Natural killer cell (primary cell): ENCODE measurements at places on chromosomes 13 and 19.
A peak's percentile ranks its signal among the peaks of the same experiment; 100 is the strongest.

DNA sequence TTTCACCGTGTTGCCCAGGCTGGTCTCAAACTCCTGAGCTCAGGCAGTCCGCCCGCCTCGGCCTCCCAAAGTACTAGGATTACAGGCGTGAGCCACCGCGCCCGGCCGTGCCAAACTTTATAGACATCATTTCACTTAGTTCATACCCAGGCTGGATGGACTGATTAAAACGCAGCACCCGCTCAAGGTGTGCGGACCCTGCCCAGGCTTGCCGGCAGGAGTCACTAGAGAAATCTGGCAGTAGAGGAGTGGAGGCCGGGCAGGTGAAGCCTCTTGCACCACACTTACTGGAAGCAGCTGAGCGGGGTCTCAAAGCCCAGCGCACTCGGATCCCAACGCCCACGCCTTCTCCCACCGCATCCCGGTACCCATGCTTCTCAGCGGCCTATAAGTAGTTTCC lies 11.4 kb downstream of the PTGIR start:
- DNase-seq: no peak

- no peak for DNase-seq
Measured at GRCh38 chr19:5137571-5138124, 168.7 kb downstream of the KDM4B start.

- peak; percentile 72 for DNase-seq
Measured at GRCh38 chr13:51821606-51822005, 17.6 kb upstream of the DHRS12 start.

DNA sequence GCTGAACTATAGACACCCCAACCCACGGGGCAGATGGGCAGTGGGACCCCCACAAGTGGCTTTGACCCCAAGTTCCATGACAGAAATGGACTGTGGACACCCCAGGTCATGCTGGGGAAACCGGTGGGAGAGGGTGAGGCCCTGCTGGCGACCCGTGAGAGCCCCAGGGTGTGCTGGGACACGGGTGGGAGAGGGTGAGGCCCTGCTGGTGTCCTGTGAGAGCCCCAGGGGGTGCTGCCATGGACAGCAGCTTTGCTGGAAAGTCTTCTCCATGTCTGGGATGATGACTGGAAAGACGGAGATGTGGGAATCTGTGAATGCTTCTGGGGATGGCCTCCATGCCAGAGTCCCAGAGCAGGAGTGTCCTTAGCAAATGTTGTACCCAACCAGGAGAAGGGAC lies 148.4 kb downstream of the URI1 start:
- no peak for DNase-seq

DNA sequence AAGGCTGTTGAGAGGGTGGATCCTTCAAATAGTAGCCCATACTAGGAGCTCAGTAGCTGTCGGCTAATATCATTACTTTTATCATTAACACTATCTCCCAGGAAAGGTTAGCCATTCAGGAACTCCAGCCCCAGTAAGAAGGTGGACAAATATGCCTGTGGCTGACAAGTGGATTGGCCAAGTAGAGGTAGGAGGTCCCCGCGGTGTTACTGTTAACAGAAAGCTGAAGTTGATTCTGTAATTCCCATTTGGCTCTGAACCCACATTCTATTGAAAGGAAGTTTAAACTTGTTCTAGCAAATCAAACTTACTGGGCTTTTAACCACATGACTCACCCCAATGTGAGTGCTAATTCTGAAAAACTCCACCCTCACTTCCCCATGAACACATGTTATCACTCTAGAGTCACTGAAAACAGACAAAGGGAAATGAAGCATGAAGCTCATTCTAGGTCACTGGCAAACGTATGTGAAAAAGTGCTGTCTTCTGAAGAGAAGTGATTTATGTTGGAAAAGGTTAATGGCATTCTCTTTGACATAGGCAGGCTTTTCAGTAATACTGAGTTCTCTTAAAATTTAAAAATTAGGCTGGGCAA lies 273.5 kb downstream of the FGF14 start:
- no peak for DNase-seq

GRCh38 chr13:113882267-113882630 lies 18.4 kb upstream of the GAS6 start:
- DNase-seq: no peak

DNA sequence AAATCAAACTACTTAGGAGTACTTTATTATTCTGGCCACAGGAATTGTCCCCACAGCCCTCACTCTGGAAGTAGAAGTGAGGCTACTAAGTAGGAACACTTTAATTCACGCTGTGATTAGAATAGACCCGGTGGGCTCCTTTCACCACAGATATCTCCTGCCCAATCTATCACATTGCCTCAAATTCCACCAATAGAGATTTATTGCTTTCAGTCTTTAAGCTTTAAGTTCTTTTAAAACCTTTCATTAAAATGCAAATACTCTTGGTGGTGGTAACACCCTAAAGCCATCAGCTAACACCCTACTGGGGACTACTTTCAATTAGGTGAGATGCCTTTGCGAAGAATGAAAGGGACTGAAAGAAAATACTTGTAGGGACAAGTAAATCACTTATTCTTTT lies 181.9 kb downstream of the DACH1 start:
- no peak for DNase-seq
